ENCODE measurements at places on chromosomes 12 and 14.
A peak's percentile ranks its signal among the peaks of the same experiment; 100 is the strongest.

GRCh38 chr14:32480337-32480736 is 151.2 kb downstream of the AKAP6 start:
- DNase-seq: no peak

- DNase-seq: no peak
Observed at GRCh38 chr14:22800346-22800745, 14.9 kb downstream of the SLC7A7 start.

DNA sequence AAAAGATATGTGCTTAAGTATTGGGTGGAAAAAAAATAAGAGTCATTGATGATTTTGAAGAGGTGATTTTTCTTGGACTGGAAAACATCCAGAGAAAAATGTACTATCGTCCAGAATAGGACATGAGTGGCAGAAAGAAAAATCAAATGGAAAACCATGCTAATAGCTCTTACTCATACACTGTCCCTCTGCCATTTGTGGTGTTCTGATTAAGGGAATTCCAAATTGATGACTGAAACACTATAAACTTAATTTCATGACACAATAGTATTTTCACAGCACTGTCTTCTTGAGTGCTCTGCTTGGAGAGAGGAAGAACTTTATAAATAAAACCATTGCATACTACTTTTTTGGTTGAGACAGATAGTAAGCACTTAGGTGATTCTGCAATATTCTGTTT is 72.4 kb downstream of the USP15 start:
- DNase-seq: no peak

GRCh38 chr14:22471545-22472121 is 117.4 kb downstream of the DAD1 start:
- DNase-seq: no peak

GRCh38 chr14:94379291-94380224 is 8.8 kb downstream of the SERPINA1 start:
- no peak for DNase-seq

- DNase-seq: no peak
Observed at GRCh38 chr12:98939350-98939749, 294.3 kb downstream of the APAF1 start.

DNA sequence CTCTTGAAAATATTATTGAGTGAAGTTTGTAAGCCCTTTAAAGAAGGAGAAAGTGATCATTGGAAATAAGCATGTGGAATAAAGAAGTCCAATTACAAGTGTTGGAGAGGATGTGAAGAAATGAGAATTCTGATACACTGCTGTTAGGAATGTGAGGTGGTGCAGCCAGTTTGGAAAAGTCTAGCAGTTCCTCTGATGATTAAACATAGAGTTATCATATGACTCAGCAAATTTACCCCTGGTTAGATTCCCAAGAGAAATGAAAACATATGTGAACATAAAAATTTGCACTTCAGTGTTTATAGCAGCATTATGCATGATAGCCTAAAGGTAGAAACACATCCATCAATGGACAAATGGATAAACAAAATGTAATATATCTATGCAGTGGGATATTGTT is 319.9 kb downstream of the AEBP2 start:
- no peak for DNase-seq

DNA sequence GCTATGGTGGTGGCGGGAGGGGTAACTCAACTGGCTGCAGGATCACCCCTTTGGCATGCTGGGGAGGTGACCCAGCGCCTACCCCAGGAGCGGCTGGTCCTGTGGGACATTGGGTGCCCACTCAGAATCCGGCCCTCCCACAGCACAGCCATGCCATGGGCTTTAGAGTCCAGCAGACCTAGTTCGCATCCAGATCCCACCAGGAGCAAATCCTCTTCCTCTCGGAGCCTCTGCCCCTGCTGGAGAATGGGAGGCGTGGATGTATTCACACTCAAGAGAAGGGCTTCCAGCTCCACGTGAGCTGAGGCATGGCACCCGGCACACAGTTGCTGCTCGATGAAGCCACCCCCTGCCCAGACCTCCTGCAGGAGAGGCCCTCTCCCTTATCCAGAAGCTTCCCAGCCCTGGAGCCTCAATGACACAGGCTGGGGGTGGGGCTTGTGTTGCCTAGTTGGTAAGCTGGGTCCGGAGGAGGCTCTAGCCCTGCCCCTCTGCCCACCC is 17.7 kb downstream of the FAM222A start:
- no peak for DNase-seq

DNA sequence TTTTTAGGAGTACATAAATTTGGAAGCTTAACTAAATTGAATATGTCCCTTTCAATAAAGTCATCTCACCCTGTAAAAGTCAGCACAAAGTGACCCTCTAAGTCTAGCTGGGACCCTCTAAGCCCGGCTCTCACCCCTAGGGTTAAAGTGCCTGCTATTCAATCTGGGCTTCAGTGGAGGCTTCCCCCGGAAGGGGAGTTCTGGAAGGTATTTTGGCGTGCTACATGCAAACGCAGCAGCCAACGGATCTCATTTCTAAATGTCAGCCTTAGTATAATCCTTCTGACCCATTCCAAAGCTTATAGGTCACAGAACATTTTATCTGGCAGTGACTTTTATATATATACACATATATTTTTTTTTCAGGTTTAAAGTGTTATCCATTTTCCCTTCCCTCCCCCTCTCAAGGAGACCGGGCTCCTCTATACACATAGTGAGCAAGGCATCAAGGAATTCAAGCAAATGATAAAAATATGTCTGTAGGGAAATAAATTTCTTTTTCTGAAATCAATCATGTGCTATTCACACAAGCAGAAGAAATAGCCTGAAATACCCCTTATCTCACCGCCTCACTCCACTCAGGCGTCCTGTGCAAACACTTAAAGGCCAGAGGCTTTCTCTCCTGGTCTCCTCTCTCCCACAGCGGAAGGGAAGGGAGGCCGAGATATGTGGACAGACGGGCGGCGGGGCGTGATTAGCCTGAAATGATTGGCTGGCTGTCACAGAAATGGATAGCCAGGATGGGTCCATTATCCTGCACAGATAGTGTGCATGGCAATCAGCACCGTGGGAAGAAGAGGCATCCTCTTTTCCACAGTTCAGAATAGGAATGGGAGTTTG is 301.7 kb downstream of the GALC start:
- DNase-seq: no peak

GRCh38 chr12:64891629-64892028 is 67.2 kb downstream of the TBC1D30 start:
- no peak for DNase-seq

- DNase-seq: peak; percentile 31
Observed at GRCh38 chr12:107318806-107319532, 225.6 kb upstream of the CRY1 start.

DNA sequence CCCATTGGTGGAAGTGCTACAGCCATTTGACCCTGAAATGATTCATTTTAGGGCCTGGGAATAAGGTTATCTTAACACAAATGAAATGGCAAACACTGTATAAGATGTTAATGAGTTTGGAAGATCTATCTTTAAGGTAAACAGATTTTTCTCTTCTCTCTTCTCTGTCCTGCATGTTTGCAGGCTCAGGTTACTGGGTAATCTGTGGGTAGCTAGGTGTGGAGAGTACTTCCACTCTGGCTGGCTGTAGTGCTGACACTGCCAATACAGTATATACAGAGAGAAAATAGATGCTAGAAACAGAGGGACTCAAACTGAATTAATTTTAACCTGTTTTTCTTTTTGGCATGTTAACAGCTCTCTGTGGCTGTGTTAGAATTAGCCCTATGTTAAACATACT is 84.6 kb downstream of the SLC38A6 start:
- DNase-seq: no peak

DNA sequence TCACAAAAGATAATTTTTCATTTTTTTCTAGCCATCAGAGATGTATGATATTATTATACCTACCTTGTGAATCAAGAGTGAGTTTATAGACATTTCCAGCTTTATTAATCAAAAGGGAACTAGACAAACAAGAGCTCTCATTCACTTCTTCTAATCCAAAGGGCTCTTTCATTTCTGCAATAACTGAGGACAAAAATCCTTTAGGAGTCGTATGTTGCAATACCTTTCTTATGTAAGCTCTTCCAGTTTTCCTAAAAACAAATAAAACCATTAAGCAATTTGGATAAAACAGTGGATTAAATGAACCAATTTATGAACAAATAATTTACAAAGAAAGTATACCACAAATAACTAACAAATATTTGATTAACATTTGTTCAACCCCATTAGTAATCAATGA is 107.1 kb downstream of the CATSPERB start:
- DNase-seq: no peak
